Activated CD8-positive, alpha-beta memory T cell treated with anti-CD3 and anti-CD28 coated beads for 24 hours (primary cell): ENCODE measurements at places on chromosomes 16 and 17.
A peak's percentile ranks its signal among the peaks of the same experiment; 100 is the strongest.

- no peak for DNase-seq
These were observed 113.3 kb upstream of the CA10 start for GRCh38 chr17:52271781-52272180.

- DNase-seq, result no peak
These were observed 64.1 kb upstream of the LGALS9 start for GRCh38 chr17:27566671-27567562.

- no peak for DNase-seq
These were observed 674 bp downstream of the TAF15 start for GRCh38 chr17:35809855-35810461.

DNA sequence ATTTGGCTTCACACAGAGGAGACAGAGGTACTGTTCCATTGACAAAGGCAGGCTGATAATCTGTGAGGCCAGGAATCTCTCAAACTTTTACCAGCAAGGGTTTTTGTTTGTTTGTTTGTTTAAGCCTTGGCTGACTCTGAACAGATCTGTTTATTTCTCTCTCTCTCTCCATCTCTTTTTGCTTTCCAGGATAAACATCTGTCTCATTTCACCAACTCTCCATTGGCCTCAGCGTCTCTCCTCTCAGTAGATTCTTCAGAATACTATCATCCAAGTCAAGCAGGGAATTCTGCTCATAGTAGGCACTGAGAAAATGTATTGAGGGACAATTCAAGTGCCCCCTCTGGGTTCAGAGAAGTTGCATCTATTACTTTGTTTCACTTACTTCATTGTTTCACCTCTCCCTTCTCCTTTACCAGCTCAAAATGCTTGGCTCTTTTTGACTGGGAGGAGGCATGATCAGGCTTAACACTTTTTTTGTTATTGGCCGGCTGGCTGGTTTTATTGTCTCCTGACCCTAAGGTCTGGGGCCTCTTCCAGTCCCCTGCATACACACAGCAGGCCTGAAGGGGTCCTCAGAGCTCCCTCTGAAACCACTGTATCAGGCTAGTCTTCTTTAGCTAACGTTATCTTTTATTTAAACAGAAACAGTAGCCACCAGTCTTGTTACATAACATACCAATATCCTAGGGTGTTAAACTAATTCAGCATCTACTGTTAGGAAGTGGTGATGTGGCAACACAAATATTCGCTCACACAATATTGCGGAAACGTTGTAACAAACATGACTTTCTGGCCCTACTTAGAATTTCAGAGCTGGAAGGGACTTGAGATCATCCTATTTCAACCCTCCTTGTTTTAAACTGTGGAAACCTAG, 2.0 kb upstream of the YPEL2 start:
- DNase-seq, result peak; percentile 72

- DNase-seq, result no peak
These were observed 48.9 kb downstream of the SNX29 start for GRCh38 chr16:12025472-12025871.
